ENCODE measurements at places on chromosomes 7 and 10.

DNA sequence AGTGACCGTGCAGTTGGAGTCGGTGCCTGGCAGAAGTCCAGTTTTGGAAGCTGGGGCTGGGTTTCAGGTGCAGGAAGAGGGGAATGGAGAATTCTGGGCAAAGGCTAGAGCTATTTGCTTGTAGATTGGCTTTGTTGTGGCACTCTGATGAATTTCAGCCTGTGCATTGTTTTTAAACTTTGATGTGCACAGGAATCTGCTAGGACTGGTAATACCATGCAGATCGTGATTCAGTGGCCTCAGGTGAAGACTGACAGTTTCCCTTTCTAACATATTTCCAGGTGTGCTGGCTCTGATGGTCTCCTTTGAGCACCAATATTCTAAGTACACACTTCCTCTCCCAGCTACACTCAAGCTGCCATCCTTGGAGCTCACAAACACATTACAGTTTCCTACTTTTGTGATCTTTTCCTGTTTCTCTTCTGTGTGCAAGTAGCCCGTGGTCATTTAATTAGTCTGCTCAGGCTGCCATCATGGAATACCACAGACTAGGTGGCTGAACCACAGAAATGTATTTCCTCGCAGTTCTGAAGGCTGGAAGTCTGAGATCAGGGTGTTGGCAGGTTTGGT, 55.6 kb downstream of the NOC3L start:
- DNase-seq: no peak

GRCh38 chr10:89604200-89604599, 40.8 kb downstream of the PANK1 start:
- DNase-seq: no peak

GRCh38 chr7:42096268-42096667, 140.7 kb downstream of the GLI3 start:
- DNase-seq: no peak

- no peak for DNase-seq
Measured at GRCh38 chr7:142770661-142771352, at the start of gene PRSS2. Gene PRSS2 (plus strand): TSS chr7:142770970. CDS start chr7:142770983, 13 bp downstream.

GRCh38 chr7:114416129-114416990, 1.7 kb downstream of the FOXP2 start:
- DNase-seq: no peak

GRCh38 chr10:46040004-46040403, 6.1 kb downstream of the MSMB start:
- no peak for DNase-seq

DNA sequence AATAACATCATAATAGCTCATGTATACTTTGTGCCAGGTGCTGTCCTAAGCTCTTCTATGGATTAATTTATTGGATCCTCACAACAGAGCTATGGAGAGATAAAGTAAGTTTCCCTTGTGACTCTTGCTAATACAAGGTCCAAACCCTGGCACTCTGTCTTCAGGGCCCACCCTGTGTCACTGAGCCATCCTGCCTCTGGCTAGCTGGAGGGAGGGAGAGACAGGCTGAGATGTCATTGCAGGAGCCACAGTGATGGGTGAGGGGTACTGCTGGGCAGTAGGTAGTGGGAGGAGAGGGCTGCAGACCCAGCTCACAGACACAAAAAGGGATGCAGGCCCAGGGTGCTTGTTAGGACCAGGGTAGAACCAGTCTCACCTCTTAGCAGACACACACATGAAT, 16.9 kb downstream of the GCK start:
- no peak for DNase-seq
